Fibroblast of skin of back (primary cell): ENCODE measurements at places on chromosomes 3 and 15.

DNA sequence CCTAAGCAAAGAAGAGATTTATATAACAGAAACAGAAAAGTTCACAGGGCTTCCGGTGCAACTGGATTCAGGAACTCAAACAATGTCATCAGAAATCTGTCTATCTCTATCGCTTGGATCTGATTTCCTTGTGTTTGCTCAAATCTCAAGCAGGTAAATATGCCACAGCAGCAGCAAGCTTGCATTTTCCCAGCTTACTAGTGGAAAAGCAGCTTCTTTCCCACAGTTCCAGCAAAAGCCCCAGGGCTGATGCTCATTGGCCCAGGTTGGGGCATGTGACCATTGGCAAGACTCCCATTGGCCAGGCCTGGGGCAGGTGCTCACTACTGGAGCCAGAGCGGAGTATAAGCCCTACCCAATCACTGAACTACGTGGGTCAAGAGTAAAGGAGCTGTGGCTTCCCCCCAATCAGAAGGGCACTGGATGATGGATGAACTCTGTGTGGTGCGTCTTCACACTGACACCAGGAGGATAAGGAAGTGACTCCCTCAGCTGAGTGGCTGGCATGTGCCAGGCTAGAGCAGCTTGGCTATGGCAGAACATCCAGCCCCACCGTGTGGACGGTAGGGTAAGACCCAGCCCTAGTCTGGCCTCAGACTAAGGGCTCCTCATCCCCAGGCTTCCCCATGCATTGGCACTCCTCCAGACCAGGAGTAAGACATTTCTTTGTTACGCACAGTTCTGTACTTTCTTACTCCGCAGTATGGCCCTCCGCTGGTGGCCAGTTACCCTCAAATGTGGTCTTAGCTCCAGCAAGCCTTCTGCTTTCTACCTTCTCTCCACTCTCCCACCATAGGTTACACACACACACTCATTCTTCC, 13.1 kb upstream of the VIPR1 start:
- DNase-seq = no peak

- DNase-seq = no peak
Observed at GRCh38 chr15:88398011-88398410, 69.2 kb downstream of the MRPL46 start.

DNA sequence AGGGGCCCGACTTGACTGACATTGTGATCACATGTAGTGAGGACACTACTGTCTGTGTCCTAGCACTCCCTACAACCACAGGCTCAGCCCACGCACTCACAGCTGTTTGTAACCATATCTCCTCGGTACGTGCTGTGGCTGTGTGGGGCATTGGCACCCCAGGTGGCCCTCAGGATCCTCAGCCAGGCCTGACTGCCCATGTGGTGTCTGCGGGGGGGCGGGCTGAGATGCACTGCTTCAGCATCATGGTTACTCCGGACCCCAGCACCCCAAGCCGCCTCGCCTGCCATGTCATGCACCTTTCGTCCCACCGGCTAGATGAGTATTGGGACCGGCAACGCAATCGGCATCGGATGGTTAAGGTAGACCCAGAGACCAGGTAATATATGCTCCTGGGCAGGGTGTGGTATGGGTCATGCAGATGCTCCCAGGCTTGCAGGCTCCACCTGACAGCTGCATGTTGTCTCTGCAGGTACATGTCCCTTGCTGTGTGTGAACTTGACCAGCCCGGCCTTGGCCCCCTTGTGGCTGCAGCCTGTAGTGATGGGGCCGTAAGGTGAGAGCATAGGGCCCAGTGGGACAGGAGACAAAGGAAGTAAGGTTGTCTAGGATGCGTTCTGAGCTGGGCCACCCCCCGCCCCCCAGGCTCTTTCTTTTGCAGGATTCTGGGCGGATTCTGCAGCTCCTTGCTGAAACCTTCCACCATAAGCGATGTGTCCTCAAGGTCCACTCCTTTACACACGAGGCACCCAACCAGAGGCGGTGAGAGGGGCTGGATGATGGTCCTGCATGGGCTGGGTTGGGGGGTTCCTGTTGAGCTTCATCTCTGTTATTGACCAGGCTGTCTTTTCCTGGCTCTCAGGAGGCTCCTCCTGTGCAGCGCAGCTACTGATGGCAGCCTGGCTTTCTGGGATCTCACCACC, 4.4 kb downstream of the DALRD3 start:
- DNase-seq = peak; percentile 26

- no peak for DNase-seq
Observed at GRCh38 chr3:178508443-178508825, 27.8 kb upstream of the KCNMB2 start.

GRCh38 chr3:159266779-159267178, 464.9 kb downstream of the MFSD1 start:
- peak; percentile 39 for DNase-seq

- no peak for DNase-seq
Observed at GRCh38 chr3:46666453-46666845, 27.0 kb downstream of the ALS2CL start.

- DNase-seq = peak; percentile 49
Observed at GRCh38 chr15:60840306-60840702, 361.4 kb upstream of the ICE2 start.

DNA sequence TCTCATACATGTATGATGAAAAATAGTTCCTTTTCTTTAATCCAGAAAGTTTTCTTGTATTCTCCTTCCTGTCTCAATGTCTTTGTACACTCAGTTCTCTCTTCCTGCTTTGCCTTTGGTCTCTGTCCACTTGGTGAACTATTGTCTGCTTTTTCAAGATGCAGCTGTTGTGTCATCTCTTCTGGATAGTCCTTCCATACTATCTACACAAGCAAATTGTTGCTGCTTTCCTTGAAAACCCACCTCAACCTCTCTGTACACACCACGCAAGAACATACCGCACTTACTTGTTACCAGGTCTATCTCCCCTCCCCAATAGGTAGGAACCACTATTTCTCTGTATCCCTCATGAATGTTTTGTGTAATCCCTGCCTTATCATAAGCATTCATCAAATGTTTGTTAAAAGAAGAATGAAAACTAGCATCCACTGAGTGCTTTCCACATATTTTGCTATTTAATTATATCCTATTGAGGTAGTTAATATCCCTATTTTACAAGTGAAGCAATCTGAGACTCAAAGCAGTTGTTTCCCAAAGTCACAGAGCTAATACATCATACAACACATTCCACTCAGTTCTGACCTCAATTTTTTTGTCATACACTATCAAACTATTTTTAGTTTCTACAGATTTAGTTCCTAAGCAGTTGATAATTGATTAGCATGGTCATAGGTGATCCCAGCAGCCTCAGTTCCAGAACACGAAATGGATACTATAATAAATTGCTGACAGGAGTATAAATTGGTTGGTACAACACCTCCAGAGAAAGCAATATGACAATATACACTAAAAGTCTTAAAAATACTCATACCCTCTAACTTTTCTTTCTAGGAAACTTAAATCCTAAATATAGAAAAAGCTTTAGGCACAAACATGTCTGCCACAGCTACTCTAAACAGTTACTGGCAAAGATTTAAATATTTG, 19.6 kb downstream of the HACL1 start:
- no peak for DNase-seq

GRCh38 chr3:66394019-66394752, 106.6 kb downstream of the LRIG1 start:
- no peak for DNase-seq

DNA sequence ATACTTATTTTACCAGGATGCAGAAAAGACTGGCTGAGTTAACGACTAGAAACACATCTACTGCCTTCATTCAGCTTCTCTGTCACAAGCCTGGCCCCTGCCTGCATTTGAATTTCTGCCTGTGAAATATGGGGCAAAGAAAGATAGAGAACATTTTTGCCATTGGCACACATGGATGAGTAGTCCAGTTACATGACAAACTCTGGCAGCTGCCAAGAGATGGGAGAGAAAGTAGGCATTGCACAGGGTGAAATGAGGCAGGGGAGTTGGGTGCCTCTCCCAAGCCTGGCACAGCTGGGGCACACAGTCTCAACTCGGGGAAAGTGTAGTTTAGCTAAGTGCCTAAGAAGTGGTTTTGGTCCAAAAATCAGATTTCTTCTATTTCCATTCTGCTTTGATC, 24.0 kb downstream of the ANXA2 start:
- DNase-seq = no peak

DNA sequence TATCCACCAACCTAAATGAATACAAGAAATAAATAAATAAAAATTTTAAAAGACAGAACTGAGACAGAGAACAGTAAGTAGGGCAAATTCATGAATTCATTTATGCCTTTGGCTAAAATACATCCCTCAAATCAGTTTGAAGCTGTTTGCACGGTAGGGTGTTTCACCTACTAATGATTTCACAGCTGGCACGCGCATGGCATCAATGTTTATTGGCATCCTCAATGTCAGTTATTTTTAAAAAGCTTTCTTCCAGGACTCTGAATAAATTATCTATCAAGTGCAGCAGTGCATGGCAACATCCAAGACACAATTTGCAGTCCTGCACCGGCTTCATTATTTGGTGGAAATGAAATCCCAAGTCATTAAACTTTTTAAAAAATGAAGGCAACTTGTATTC, 985.2 kb upstream of the ROBO1 start:
- no peak for DNase-seq

GRCh38 chr15:66066005-66066404, 187.5 kb downstream of the MEGF11 start:
- DNase-seq = no peak

DNA sequence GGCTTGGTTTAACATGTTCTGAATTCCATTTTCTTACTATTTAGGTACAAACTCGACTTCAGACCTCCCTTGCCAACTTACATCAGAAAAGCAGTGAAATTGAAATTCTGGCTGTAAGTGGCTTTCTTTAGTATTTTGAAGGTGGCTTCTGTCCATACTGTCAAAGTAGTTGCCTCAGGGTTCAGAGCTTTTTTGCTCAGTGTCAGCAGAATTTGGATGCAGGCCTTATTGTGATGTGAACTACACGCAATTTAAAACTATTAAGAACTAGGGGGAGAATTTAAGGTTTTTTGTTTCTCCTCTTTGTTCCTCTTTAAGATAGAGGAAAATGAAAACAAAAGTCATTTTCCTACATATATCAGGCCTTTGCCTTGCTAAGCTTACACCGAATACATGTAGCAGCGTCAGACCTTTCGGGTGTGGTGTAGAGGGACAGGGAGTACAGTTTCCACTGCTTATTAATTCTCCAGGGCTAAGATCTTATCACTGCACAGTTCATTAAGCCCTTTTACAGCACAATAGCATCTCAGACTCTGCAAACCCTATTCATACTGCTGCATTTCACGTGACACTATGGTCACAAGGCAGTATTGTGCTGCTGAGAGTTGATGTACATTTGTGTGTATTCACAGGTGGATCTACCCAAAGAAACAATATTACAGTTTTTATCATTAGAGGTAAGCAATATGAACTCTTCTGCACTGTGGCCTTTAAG, 6.7 kb downstream of the SRP14 start:
- no peak for DNase-seq

DNA sequence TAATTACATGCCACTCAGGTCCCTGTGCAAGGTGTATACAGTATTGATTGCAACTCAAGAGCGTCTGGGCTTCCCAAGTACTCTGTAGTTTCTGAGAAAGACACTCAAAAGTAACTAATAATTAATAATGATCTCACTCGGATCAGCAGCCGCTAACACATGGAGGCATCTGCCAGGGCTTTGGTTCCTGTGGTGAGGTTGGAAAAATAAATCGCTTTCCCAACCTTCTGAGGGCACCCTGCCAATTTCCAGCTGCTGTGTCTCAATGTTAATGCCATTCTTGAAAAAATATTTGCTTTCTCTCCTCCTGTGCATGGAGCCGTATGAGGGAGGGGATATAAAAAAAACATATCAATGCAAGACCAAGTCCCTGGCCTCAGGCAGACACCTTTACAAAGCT, 116.5 kb upstream of the SLC2A2 start:
- peak; percentile 72 for DNase-seq

GRCh38 chr3:175716446-175716845, 857.3 kb downstream of the NAALADL2 start:
- DNase-seq = peak; percentile 60

GRCh38 chr3:84925571-84925970, 33.2 kb upstream of the CADM2 start:
- DNase-seq = no peak

DNA sequence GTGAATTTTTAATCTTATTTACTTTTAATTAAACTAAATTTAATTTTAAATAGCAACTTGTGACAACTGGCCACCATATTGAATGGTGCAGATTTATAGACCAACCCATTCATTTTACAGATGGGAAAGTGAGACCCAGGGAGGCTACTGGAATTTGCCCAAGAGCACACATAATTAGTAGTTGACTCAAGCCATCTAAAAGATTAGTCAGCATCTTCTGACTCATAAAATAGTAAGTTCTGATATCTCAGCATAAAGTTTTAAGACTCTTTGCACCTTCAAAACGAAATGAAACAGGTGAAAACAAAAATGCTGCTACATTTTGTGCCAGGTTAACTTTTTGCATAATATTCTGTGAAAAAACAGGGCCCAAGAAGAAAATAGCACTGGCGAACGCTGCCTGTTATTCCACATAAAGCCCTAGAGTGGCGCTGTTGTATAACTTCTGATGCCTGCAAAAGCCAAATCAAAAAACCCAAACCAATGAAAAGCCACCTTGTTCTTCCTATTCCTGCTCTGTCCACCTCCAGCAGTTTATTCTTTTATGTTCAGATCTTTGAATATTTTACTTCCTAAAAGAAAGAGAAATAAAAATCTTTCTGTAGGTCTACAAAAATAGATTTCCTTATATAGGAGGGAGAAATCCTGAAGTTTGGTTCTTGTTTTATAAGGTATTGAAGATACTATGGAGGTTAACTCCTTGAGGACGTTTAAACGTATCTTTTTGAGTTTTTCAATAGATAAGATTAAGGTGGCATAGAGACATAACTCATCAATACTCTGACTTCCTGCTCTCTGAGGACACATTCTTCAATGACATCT, 62.8 kb downstream of the OTOL1 start:
- DNase-seq = peak; percentile 51

DNA sequence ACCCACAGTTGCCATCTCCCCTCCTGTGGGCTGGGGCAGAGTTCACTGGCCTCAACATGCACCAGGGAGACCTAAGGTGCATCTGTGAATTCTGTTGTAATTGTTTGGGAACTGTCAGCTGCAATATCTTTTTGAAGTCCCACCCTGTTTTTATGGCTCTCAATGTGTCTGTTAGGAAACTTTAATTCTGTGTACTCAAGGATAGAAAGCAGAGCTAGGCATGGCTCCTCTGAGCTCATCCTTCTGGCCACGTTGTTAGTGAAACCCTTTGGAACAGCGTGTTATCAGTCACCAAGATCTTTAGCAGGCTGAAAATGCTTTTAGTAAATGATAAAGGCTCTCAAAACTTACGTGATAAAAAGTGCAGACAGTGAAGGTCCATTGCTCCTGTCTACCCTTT, 33.6 kb upstream of the MTMR10 start:
- peak; percentile 17 for DNase-seq

GRCh38 chr3:124786511-124787241, 56.4 kb downstream of the UMPS start:
- DNase-seq = peak; percentile 52

- peak; percentile 70 for DNase-seq
Observed at GRCh38 chr3:30273304-30274072, 332.9 kb upstream of the TGFBR2 start.

GRCh38 chr3:132004571-132004970, 30.2 kb downstream of the CPNE4 start:
- peak; percentile 79 for DNase-seq
